Astrocyte (in vitro differentiated cells and primary cell): ENCODE measurements at places on chromosomes 4 and X. TPM values are rescaled to one million over a fixed set of nuclear protein-coding genes. Genes with fewer than 3 reads are reported as not detected.

ENAM gene
- 0.11 and 0.38 TPM in 2 replicates for total RNA-seq

SAGE1 gene
- total RNA-seq, result not detected in 2 replicates

MMRN1 gene
- 0.17 and 0.34 TPM in 2 replicates for total RNA-seq

CT45A5 gene
- total RNA-seq, result not detected in 2 replicates

CLNK gene
- not detected in 2 replicates for total RNA-seq

RADX gene
- 3.0 and 3.9 TPM in 2 replicates for total RNA-seq

SLC6A14 gene
- total RNA-seq, result not detected in 2 replicates

FHIP1A gene
- total RNA-seq, result 2.4 and 4.1 TPM in 2 replicates

CXCL5 gene
- 0.61 and 0.99 TPM in 2 replicates for total RNA-seq

CHIC1 gene
- total RNA-seq, result 9.5 and 11.9 TPM in 2 replicates

MAGEA12 gene
- total RNA-seq, result 0.62 and 0.98 TPM in 2 replicates

HAND2 gene
- not detected in 2 replicates for total RNA-seq

USP9X gene
- total RNA-seq, result 112 and 113 TPM in 2 replicates

GPR143 gene
- total RNA-seq, result 1.8 and 3.0 TPM in 2 replicates

PAGE2B gene
- total RNA-seq, result not detected in 2 replicates

ARFIP1 gene
- total RNA-seq, result 30.6 and 30.7 TPM in 2 replicates

SPIN4 gene
- total RNA-seq, result 3.1 and 4.9 TPM in 2 replicates

NLGN3 gene
- 0.84 and 0.93 TPM in 2 replicates for total RNA-seq

RGN gene
- not detected in 2 replicates for total RNA-seq

WDR1 gene
- total RNA-seq, result 558 and 620 TPM in 2 replicates

TLR2 gene
- total RNA-seq, result 0.79 and 1.2 TPM in 2 replicates

SPANXA2 gene
- total RNA-seq, result not detected in 2 replicates

HHIP gene
- total RNA-seq, result 4.0 and 6.3 TPM in 2 replicates

ZDHHC15 gene
- 0.77 and 0.89 TPM in 2 replicates for total RNA-seq

FAT1 gene
- 590 and 591 TPM in 2 replicates for total RNA-seq

TRMT2B gene
- 7.2 and 8.3 TPM in 2 replicates for total RNA-seq

POF1B gene
- total RNA-seq, result not detected in 2 replicates

MGARP gene
- 0.36 and 0.45 TPM in 2 replicates for total RNA-seq

UCP1 gene
- total RNA-seq, result 0.34 and 0.46 TPM in 2 replicates

SOWAHB gene
- total RNA-seq, result 6.2 and 6.8 TPM in 2 replicates

SPINK2 gene
- not detected in 2 replicates for total RNA-seq

KIF4A gene
- 1.7 and 3.0 TPM in 2 replicates for total RNA-seq

BEND2 gene
- not detected in 2 replicates for total RNA-seq

NWD2 gene
- not detected in 2 replicates for total RNA-seq

MAGEE2 gene
- not detected in 2 replicates for total RNA-seq

PCDH11X gene
- total RNA-seq, result 0.31 and 0.57 TPM in 2 replicates

SERTM2 gene
- total RNA-seq, result 0.12 and 0.23 TPM in 2 replicates

USP11 gene
- total RNA-seq, result 75.7 and 80.8 TPM in 2 replicates

CITED1 gene
- total RNA-seq, result 0.75 TPM in 1 of 2 replicates, not detected in the other

CC2D2A gene
- total RNA-seq, result 14.0 and 16.0 TPM in 2 replicates

DKK2 gene
- 2.1 and 3.3 TPM in 2 replicates for total RNA-seq

DUX4 gene
- not detected in 2 replicates for total RNA-seq
